ENCODE measurements at places on chromosomes 6 and 20. TPM values are rescaled to one million over a fixed set of nuclear protein-coding genes. Genes with fewer than 3 reads are reported as not detected.

DNA sequence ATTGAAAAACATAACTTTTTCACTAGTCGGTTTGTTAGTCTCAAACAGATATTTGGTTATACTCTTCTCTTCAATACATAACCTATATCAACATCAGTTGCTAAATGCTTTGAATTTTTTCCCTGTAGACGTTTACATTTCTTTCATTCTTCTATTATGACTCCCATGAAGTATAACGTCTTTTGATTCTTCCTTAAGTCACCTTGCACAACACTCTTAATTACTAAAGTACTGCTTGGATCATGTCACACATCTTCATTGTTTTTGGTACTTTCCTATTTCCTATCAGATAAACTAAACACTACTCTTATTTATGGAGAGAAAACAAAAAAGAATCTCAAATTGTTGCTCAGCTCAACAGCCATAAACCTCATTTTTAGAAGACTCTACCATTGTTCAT, 23.0 kb upstream of the BMP5 start:
- DNase-seq = no peak

DNA sequence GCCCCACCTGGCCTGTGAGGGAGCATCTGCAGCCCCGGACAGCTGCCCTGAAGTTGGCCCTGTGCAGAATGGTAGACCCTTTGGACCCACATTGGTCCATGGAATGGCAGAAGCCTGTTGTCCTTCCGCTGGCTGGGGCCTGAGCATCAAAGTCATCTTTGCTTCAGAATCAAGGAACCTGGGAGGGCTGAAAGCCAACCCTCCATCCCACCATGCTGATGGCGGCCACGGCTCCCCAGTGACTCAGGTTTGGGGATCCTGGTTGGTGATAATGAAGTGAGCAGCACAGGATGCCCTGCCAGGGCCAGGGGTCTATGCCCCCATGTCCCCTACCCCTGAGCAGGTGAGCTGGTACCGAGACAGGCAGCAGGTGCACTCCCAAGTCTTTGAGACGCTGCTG, 52.8 kb downstream of the YTHDF1 start:
- no peak for DNase-seq

GRCh38 chr20:25444556-25444955, 37.1 kb downstream of the GINS1 start:
- no peak for DNase-seq

COL9A1 gene
- 36.9 TPM for total RNA-seq

DNA sequence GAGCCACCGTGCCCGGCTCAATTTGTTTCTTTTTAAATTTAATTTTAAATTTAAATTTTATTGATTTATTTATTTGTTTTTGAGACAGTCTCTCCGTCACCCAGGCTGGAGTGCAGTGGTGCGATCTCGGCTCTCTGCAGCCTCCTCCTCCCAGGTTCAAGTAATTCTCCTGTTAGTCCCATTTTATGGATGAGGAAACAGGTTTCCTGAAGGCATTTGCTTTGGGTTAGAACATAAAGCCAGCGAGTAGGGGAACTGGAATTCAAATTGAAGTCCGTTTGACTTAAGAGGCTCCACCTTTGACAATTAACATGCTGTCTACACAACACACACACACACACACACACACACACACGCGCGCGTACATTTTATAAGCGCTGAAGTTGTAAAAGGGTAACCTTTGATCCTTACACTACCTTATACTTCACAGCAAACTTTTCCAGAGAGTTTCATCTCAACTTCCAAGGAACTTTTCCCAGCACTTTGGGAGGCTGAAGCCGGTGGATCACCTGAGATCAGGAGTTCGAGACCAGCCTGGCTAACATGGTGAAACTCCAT, 232.0 kb downstream of the BCAS1 start:
- DNase-seq = no peak

RIPOR3 gene
- total RNA-seq = 1.2 TPM

- DNase-seq = no peak
Observed at GRCh38 chr6:16851044-16851540, 89.8 kb upstream of the ATXN1 start.

GRCh38 chr20:48774696-48775095, 53.1 kb downstream of the PREX1 start:
- DNase-seq = no peak
